ENCODE measurements at places on chromosomes 7 and 10.

- peak; percentile 33 for DNase-seq
These were observed 60.5 kb downstream of the SEMA3C start for GRCh38 chr7:80858141-80858903.

DNA sequence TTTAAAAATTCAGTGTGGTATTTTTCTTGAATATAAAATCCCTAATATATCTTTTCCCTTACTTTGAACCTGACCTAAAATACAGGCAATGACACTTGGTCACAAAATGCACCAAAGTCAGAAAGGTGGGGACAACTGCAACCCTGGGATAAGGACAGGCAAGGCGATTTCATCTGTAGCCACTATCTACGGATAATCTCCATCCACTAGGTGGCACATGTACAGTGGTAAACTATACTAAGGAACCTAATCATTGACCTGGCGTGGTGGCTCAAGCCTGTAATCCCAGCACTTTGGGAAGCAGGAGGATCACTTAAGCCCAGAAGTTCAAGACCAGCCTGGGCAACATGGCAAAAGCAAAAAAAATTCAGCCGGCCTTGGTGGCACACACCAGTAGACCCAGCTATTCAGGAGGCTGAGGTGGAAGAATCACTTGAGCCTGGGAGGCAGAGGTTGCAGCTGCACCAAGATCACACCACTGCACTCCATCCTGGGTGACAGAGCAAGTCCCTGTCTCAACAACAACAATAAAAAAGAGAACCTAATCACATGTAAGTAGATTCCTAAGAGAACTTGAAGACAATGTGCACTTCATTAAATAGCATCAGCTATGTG, 98.9 kb downstream of the KMT2C start:
- peak; percentile 55 for DNase-seq

- DNase-seq, result no peak
These were observed 134.3 kb downstream of the GRK5 start for GRCh38 chr10:119341459-119342301.

GRCh38 chr7:116113310-116113709, 82.7 kb upstream of the TFEC start:
- no peak for DNase-seq

DNA sequence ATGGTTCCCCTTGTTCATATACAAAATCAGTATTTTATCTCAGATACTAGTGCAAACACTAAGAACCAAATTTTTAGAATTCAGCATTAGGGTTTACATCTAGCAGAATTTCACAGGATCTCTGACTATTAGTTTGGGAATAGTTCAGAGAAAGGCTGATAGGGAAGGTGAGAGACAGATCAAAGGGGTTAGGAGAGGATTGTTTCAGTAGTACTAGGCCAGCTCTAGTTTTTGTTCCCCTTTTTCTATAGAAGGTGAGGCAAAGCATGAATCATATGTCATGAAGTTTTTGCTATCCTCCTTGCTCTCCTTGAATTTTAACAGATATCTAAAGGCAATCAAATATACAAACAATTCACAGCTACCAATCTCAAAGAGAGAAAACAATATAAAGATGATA, 26.1 kb upstream of the CTNNA3 start:
- no peak for DNase-seq

DNA sequence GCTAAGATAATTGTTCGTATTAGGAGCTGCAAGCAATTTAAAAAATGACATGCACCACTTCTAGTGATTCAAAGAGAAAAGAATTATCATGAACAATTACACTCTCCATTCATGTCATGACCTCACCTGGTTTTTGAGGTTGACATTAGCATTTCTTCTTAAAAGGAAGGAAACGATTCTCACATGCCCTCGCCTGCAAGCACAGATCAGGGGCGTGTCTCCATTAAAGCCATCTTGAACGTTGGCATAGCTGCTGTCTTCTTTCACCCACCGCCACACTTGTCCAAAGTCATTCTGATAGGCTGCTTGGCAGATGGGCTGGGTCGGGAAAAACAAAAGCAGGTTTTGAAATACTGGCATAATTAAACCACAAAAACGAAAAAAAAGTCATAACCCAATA, 19.9 kb downstream of the ANKRD22 start:
- no peak for DNase-seq

DNA sequence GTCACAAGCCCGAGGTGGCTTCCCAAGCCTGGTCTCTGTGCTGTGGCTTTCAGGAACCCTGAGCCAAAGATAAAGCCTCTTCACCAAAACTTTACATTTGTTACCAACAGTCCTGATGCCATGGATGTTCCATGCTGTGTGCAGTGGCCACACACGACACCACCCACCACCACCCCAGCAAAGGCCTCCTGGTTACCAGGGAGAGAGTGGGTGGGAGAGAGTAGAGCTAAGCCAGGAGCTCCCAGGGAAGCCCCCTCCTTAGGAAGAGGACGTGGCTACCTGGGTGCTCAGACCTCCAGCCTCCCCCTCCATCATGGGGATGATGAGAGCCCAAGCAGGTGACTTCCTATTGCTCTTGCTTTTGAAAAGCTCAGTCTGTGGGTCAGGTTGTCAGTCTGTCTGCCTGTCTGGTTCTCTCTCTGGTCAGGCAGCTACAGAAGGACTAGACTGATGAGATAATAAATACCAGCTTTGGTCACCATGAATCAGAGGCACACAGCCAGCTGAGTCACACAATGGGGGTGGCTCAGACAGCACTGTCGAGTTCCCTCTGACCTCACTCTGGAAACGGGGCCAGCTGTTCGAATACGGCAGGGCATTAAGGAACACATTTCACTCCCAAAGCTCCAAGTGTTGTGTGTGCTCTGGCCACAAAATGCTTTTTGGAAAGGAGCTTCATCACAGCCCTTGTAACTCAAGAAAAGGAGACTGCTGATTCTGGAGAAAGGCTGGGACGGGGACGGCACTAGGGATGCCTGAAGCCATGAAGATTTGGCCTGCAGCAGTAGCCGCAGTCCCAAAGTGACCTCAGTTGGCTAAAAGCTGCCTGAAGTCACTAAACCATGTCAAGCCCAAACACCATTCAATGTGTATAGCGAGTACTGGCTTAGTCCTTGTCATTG, 166.0 kb downstream of the FANK1 start:
- no peak for DNase-seq

GRCh38 chr7:134910968-134911367, 75.3 kb upstream of the AGBL3 start:
- no peak for DNase-seq

GRCh38 chr7:50391386-50391785, 58.8 kb downstream of the FIGNL1 start:
- no peak for DNase-seq

- no peak for DNase-seq
These were observed 11.7 kb downstream of the ADIRF start for GRCh38 chr10:86979977-86980448.

DNA sequence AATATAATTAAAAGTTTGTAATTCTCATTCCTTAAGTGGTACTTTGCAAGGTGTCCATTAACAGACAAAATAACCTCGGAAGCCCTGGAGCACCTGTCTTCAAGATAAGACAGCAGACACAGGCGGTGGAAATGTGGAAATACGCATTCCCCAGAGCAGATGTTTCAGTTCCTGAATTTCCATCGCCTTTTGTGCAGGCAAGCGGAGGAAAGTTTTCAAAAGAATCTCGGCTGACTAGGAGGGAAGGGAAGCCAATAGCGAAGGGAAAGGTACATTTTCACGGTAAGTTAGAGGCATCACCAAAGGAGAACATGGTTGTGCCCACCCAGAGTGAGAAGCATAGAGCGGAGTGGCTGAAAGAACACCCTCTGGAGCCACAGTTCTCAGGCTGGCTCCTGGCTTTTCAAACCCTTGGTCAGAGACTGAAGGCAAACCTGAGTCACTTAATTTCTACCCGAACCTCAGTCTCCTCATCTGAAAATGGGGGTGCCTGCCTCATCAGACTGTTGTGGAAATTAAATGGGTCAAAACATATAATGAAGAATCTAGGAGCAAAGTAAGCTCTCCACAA, 13.6 kb downstream of the CPA1 start:
- peak; percentile 27 for DNase-seq

DNA sequence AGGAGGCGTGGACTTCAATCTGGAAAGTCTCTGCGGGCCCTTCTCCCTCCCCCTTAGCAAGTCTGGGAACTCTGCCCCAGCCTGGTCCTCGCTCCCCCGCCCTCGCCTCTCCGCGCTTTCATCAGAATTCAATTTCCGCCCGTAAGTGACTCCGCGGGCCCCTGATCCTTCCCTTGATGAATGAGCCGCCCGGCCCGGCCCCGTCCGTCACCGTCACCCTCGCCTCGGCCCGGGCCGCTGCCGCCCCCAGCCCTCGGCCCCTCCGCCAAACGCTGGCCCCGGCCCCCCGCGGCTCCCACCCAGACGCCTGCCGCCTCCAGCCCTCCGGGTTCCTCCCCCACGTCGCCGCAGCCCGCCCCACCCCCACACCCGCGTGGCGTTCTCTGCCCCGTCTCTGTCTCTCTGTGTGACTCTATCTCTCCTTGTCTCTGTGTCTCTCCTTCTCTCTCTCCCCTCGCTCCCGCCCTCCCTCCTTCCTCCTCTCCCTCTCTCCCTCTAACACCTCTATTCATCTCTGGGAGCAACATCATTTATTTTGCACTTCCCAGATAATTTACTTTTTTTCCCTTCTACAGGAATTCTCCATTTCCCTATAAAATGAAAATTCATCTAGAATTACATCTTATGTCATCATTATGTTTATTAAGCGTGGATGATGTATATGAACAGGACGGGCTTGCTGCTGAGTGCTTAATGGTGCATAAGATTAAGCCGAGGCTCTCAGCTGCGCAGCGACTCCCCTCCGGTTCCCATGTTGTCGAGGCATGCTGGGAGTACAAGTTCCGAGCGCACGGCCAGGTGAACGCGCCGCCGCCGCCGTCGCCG, 91.2 kb upstream of the PAX2 start:
- DNase-seq, result peak; percentile 6

DNA sequence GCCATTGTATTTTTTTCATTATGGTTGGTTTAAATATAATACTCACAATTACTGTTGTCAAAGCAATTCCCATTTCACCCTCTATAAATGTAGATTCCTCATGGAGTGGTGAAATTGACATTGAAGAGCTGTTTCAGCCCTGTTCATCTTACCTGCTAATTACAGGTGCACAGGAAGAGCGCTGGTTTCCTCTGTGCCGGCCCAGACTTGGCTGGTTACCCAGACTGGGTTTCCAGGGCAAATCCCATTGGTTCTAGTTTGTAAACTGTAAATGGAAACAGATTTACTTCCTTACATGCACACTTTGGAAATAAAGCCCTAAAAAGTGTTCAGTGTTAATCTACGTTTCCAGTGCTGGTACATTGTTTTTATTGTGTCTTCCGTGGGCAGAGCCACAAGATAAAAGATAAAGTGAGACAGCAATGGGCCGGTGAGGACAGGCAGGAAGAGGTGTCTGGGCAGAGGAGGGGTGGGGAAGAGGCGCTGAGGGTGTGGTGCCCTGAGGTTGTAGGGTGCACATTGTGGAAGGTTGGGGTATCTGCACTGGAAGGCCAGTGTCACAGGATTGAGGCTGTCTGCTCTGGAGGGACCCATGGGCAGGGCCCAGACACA, 71.6 kb upstream of the ZPBP start:
- DNase-seq, result no peak

DNA sequence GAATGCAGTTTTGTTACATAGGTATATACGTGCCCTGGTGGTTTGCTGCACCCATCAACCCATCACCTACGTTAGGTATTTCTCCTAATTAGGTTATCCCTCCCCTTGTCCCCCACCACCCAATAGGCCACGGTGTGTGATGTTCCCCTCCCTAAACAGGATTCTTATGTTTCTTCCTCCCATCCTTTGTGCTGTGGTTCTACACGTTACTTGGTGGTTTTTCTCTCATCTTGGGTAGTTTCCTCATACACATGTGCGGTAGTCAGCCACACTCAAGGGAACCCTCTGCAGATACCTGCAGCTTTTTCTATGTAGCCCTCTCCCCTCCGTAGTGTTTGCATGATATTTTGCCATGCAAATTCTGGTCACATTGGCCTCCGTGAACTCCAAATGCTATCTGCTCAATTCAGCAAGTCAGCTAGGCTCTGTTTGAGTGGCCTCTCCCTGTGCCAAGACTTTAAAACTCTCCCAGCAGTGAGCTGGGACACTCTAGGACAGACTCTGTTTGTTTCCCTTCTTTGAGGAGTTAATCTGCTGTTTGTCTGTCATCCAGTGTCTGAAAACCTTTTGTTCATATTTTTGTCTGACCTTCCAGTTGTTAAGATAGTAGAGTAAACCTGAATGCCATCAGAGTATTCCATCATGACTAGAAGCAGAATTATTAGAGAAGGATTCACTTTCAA, 41.0 kb downstream of the RABGEF1 start:
- no peak for DNase-seq

DNA sequence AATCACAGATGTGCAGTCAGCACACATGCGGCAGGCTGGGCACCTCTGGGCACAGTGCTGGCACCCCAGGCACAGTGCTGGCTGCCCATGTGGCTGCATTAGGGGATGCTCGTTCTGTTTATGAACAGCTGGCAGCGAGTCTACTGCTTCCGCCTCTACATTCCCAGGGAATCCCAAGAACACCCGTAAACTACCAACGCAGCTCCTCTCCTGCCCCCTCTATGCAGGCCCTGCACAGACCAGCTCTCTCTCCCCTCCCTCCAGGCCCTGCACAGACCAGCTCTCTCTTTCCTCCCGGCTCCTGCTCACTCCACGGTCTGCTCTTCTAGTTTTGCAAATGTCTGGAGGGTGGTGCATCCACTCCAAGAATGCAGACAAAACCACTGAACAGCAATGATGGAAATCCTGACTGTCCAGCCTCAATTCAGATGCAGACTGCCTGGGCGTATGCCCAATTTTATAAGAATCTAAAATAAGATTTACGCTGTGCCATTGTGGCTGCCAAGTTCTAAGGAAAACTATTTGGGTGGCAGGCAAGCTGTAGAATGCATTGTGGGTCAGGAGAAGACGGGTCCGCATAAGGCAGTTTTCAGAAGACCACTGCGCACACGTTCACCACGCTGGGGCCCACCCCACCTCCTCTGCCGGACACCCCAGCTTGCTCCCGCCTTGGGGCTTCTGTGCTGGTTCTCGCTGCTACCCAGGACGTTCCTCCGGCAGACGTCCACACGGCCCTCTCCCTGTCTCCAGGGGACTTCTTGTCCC, 234.6 kb downstream of the ZMYND11 start:
- DNase-seq, result no peak

DNA sequence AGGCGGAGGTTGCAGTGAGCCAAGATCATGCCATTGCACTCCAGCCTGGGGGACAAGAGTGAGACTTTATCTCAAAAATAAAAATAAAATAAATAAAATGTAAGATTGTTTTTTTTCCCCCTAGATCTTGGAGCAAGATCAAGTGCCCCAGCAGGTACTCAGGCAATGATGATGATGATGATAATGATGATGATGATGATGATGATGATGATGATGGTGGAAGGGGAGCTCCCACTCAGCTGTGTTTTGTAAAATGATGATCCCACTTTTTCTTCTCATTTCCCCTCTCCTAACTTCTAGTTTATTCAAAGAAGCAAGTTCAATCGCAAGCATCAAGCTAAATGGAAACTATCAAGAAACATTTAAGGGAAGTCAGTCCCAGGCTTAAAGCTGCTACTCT, 50.3 kb downstream of the PIK3CG start:
- no peak for DNase-seq

GRCh38 chr10:44786286-44786850, 124.8 kb upstream of the TMEM72 start:
- no peak for DNase-seq

All from RPMI8226 (cell line).